ENCODE measurements at places on chromosomes 1 and 21.

DNA sequence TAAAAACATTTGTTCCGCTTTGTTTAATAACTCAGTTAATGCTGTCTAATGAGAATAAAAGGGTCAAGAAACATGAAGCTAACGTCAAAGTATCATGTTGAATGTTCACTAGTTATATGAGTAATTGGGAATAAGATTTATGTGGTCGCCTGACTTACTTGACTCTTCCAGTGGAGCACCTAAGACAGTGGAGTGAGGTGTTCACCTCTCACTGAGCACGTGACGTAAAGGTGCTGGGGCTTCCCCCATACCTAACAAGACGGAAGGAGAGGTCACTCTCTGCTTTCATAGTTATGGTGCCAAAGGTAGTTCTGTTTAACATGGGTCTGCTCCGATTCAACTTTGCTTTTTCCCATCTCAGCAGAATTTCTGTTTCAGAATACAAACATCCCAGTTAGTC, 686 bp downstream of the KMO start:
- no peaks in the 10 kb centered on the region for H3K27me3 ChIP-seq
- no peak for DNase-seq
- no peak overlapping the region for H3K27ac ChIP-seq
- peaks cover 2% of the 10 kb centered on the region for H3K4me1 ChIP-seq
- H3K4me3 ChIP-seq, result no peak overlapping the region
- no peaks in the 10 kb centered on the region for H3K36me3 ChIP-seq

- no peak overlapping the region for H3K27ac ChIP-seq
- no peaks in the 10 kb centered on the region for H3K36me3 ChIP-seq
- no peaks in the 10 kb centered on the region for H3K4me1 ChIP-seq
- DNase-seq, result peak; percentile 96
- H3K27me3 ChIP-seq, result no peaks in the 10 kb centered on the region
Measured at GRCh38 chr1:192485692-192486436, 89.7 kb upstream of the RGS1 start.

DNA sequence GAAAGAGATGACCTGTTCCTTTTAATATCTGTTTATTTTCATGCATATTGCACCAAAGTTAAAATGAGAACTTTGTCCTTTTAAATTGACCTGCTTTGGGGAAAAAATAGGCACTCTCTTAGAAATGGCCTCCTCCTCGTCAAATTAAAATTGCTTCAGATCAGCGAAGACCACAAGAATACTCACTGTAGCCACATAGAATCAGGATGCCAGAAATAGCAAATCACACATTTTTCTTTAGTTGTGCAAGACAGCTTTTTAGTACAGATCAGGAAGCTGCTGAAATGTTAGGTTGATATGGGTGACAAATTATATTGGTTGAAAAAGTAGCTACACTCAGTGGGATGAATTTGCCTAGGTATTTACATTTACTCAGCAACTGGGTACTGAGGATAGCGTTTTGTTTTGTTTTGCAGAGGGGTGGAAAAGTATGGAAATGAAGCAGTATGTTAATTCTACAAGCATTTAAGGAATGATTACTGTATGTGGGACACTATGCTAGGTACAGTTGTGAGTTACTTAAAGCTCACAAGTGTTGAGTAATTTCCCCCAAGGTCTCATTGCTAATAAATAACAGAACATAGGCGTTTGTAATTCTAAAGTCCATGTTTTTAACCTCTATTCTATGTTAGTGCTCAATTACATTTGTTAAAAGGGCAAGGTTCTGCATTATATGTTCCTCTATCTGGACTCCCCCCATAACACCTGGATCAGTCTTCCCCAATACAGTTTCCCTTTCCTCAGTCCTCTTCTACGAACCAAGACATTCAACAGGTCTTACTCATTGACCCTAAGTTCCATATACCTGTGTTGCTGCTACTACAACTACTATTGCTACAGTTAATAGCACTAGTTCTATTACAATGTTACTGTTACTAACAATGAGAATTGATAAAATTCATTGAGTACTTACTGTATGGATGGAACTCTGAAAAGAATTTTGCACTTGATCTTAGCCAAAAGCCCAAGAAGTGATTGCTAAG, 99.4 kb upstream of the S1PR1 start:
- H3K4me3 ChIP-seq, result no peak overlapping the region
- no peaks in the 10 kb centered on the region for H3K4me1 ChIP-seq
- peaks cover 19% of the 10 kb centered on the region for H3K27me3 ChIP-seq
- no peak overlapping the region for H3K27ac ChIP-seq

- H3K27ac ChIP-seq, result no peak overlapping the region
- H3K36me3 ChIP-seq, result no peaks in the 10 kb centered on the region
- no peaks in the 10 kb centered on the region for H3K27me3 ChIP-seq
- H3K4me1 ChIP-seq, result no peaks in the 10 kb centered on the region
- no peak for DNase-seq
- no peak overlapping the region for H3K4me3 ChIP-seq
Measured at GRCh38 chr1:191542444-191542843, 615.8 kb upstream of the RGS18 start.

- peaks cover 21% of the 10 kb centered on the region for H3K36me3 ChIP-seq
- H3K4me1 ChIP-seq, result peaks cover 6% of the 10 kb centered on the region
- no peak overlapping the region for H3K4me3 ChIP-seq
- no peak overlapping the region for H3K27ac ChIP-seq
- peak; percentile 41 for DNase-seq
- no peaks in the 10 kb centered on the region for H3K27me3 ChIP-seq
Measured at GRCh38 chr1:1869469-1869868, 21.4 kb downstream of the GNB1 start.

- H3K4me3 ChIP-seq, result no peak overlapping the region
- DNase-seq, result no peak
- no peaks in the 10 kb centered on the region for H3K27me3 ChIP-seq
- H3K36me3 ChIP-seq, result no peaks in the 10 kb centered on the region
Measured at GRCh38 chr1:65489481-65489880, 69.0 kb downstream of the LEPR start.

DNA sequence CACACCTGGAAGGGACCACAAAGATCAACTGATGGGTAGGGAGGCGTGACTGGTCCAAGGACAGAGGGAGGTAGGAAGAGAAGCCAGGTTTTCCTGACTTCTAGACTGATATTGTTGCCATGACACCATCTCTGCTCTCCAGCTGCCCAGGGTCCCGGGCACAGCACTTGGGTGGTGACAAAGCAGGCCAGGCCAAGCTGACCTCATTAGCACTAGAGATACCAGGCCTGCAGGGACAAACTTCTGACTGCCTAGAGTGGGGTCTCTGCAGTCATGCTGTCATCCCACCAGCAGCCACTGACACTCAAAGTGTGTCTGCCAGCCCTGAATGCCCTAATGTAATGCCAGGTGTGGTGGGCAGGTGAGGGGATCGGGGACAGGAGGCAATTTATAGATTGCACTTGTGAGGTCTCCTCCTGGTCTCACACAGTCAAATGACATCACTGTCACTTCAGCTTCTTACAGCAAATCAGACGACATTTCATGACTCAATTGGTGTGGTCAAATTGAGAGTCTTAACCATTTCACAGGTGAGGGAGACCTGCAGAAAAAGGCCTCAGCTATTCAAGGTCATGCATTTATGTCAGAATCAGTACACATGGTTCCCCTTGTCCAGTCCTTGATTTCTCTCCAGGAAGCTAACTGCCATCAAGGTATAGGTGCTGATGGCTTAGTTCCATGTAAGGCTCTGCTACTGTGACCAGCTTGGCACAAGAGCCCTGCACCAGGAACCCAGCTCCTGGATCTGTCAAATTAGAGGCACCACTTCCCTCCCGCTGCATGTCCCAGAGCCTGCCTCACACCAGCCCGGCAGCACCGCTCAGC, 2.7 kb downstream of the SLC9A1 start:
- DNase-seq, result no peak
- peak overlapping the region; percentile 90 for H3K4me3 ChIP-seq
- H3K27me3 ChIP-seq, result no peaks in the 10 kb centered on the region
- H3K36me3 ChIP-seq, result peaks cover 5% of the 10 kb centered on the region
- no peak overlapping the region for H3K27ac ChIP-seq

- H3K4me1 ChIP-seq, result no peaks in the 10 kb centered on the region
- no peak overlapping the region for H3K4me3 ChIP-seq
- no peak overlapping the region for H3K27ac ChIP-seq
- no peaks in the 10 kb centered on the region for H3K27me3 ChIP-seq
Measured at GRCh38 chr1:27161594-27161993, 6.7 kb upstream of the SLC9A1 start.

DNA sequence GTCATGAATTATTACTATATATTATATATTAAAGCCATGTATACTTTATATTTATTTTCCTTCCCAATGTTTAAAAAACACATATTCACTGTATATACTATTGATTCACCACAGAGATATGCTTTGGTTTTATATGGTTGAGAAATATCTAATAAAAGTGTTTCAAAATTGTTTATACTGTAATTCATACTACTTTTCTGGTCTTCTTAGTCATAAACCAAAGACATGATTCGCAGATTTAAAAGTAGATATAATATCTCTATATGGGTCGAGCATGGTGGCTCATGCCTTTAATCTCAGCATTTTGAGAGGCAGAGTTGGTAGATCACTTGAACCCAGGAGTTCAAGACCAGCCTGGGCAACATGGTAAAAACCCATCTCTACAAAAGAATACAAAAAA, 738.4 kb downstream of the USP25 start:
- H3K27ac ChIP-seq, result no peak overlapping the region
- no peak for DNase-seq
- no peaks in the 10 kb centered on the region for H3K27me3 ChIP-seq
- H3K36me3 ChIP-seq, result no peaks in the 10 kb centered on the region
- no peaks in the 10 kb centered on the region for H3K4me1 ChIP-seq
- no peak overlapping the region for H3K4me3 ChIP-seq

GRCh38 chr21:46515109-46515508, 56.4 kb downstream of the DIP2A start:
- H3K27ac ChIP-seq, result no peak overlapping the region
- DNase-seq, result no peak
- H3K4me3 ChIP-seq, result no peak overlapping the region
- no peaks in the 10 kb centered on the region for H3K27me3 ChIP-seq

- no peak overlapping the region for H3K27ac ChIP-seq
- H3K27me3 ChIP-seq, result no peaks in the 10 kb centered on the region
- H3K4me1 ChIP-seq, result no peaks in the 10 kb centered on the region
- H3K36me3 ChIP-seq, result no peaks in the 10 kb centered on the region
Measured at GRCh38 chr1:107794571-107794970, 170.4 kb downstream of the VAV3 start.

GRCh38 chr1:84708031-84708430, 17.8 kb upstream of the SSX2IP start:
- peaks cover 2% of the 10 kb centered on the region for H3K4me1 ChIP-seq
- H3K27ac ChIP-seq, result no peak overlapping the region
- no peaks in the 10 kb centered on the region for H3K36me3 ChIP-seq
- DNase-seq, result no peak

DNA sequence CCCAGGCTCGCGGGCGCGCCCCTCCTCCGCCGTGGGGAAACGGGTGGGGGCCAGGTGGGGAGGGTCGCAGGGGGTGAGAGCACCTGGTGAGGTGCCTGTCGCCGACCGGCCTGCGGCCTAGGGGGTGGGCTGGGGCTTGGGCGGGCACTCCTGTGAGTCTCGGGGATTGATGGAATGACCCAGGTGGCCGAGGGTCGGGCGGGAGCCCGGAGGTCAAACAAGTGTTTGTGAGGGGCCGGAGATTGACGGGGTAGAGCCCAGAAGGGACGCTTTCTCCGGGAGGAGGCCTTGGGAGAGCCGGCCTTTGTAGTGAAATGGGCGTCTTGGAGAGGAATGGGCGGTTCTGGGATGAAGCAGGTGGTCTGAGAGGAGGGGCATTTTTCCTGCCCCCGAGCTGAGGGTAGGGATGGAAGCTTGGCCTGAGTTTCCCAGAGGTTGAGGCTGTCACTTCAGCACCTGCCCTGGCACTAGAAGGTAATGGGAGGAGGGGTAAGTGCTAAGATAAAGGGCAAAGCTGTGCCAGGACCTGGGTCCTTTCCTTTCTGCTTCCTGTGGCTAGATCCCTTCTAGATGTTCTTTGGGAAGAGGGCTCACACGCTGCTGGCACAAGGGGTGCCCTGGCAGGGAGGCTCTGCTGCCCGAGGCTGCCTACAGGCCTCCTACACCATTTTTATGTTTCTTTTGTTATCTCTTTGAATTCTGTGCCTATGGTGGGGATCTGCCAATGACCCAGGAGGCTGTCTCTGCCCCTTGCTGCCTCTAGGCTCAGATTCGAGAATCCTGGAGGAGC, 56.1 kb downstream of the NDUFS5 start:
- no peaks in the 10 kb centered on the region for H3K36me3 ChIP-seq
- H3K27me3 ChIP-seq, result peaks cover 18% of the 10 kb centered on the region
- no peak overlapping the region for H3K27ac ChIP-seq
- no peak for DNase-seq
- H3K4me3 ChIP-seq, result peak overlapping the region; percentile 80

DNA sequence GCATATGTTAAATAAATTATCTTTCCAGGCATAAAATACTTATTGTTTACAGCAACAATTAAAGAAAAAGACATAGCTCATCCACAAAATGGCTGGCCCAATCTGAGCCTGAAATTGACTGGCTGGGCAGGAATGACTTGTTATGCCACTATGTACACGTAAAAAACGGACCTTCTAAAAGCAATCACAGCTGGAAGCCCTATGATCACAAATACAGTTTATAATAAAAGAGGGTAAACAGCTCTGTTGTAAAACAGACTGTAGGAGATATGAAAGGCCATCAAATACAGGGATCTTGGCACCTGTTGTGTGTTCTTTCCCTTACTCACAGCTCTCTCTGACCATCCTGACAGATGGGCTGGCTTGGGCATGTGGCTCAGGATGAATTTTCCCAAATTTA, 70.5 kb upstream of the DMRTA2 start:
- H3K4me1 ChIP-seq, result no peaks in the 10 kb centered on the region
- DNase-seq, result no peak
- H3K4me3 ChIP-seq, result no peak overlapping the region
- H3K27ac ChIP-seq, result no peak overlapping the region

DNA sequence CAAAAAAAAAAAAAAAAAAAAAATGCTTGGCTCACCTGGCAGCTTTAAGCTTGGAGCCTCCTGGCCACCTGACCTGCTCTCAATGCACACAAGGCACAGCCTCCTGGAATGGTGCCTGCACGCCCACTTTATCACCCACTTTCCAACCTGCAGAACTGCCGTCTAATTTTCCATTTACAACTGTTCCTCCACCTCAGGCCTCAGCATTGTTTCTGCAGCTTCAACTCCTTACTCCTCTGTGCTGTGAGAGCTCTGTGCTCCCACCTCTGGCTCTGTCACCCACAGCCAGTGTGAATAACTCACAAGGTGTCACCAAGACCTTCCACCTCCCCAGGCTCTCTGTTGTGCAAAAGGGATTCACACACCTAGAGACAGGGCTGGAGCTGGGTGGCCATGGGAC, 38.7 kb upstream of the GPR157 start:
- no peak overlapping the region for H3K27ac ChIP-seq
- DNase-seq, result no peak
- H3K36me3 ChIP-seq, result peaks cover 54% of the 10 kb centered on the region
- no peaks in the 10 kb centered on the region for H3K27me3 ChIP-seq
